Activated CD8-positive, alpha-beta T cell treated with anti-CD3 and anti-CD28 coated beads, Interleukin-2, amount 10 ng/mL, durations not matched to agents 7 days and 5 days (primary cell): ENCODE measurements at places on chromosomes 6 and 20. TPM values are rescaled to one million over a fixed set of nuclear protein-coding genes. Genes with fewer than 3 reads are reported as not detected.

DUSP15 gene
- total RNA-seq: not detected

JPH2 gene
- 0.10 TPM for total RNA-seq

DCDC2 gene
- total RNA-seq: not detected

C6orf58 gene
- not detected for total RNA-seq

POLR3F gene
- total RNA-seq: 8.4 TPM

ACTL10 gene
- total RNA-seq: 2.9 TPM

CCDC170 gene
- not detected for total RNA-seq

TRERF1 gene
- 11.8 TPM for total RNA-seq

ENPP3 gene
- 0.47 TPM for total RNA-seq

ID4 gene
- not detected for total RNA-seq

TMEM217 gene
- 3.2 TPM for total RNA-seq

DNA sequence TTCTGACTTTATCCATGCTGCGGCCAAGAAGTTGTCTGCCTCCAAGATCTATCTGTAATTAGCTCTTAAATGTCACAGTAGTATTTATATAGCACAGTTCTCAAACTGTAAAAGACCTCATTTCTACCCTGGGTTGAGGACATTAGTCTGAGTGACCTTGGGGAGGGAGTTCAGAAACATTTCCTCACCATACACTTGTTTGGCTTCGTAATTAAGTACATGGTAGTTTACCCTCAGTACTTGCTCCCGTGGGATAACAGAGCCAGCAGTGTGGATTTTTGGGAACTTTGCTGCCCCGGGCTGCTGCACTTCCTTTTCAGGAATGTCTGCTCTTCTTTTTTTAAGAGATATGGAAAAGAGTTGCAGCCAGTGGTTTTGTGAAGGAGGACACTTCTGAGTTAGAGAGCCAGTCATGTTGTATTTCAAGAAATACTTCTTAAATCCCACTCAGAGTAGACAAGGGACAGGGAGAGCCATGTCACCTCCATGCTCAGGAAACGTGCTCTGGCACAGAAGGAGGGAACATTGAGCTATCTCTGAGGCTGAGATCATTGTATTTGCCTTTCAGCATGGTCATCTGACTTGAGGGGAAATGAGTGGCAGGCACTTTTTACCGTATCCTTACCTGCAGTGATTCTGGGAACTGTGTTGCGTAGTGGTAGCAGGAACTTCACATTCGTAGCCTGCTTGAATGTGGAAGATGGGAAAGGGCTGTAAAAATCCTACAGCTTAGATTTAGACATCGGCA, 33.6 kb downstream of the RPRD1B start:
- no peak for DNase-seq

DNA sequence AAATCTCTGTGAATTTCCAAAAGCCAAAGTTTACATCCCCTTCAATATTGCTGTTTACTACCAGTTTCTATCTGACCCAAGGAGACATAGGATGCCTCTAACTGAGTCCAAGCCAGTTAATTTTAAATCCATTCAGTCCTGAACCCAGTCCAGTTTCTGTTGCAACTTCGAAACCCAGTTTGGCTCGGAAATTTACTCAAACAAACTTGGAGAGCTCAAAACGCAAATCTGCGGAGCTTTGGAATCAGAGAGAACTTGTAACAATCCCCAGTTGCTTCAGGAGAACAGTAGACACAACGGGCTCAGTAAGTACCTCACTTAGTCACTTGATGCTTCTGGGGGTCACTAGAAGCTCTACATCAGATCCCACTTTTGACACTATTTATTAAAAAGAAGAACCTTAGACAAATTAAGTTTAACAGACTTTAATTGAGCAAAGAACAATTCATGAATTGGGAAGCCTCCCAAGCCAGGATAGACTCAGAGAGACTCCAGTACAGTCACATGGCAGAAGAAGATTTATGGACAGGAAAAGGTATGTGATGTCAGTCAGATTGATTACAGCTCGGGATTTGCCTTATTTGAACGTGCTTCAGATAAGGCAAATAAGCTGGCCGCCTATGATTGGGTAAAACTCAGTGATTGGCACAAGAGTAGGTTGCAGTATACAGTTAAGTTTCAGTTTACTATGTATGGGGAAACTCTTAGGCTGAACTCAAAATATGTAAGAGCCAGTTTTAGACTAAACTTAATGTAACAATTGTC, 118.0 kb downstream of the RFPL4B start:
- DNase-seq: no peak

DNA sequence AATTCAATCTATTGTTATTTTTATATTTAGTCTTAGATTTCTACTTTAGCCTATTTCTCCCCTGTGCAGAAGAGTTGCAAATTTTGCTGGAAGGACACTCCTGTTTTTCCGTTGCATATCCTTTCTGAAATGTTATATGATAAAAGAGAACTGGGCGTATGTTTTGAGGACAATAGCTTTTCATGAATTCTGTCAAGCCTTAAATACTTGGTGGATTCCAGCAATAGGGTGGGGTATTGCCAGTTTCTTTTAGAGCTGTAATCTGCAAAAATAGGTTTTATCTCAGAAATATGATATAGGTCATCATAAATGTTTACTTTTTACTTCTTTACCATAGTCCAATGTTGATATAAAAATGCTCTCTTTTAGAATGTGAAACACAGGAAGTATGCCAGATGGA, 42.0 kb downstream of the VTA1 start:
- no peak for DNase-seq

- DNase-seq: no peak
Measured at GRCh38 chr20:40481743-40482458, 207.1 kb downstream of the MAFB start.

DNA sequence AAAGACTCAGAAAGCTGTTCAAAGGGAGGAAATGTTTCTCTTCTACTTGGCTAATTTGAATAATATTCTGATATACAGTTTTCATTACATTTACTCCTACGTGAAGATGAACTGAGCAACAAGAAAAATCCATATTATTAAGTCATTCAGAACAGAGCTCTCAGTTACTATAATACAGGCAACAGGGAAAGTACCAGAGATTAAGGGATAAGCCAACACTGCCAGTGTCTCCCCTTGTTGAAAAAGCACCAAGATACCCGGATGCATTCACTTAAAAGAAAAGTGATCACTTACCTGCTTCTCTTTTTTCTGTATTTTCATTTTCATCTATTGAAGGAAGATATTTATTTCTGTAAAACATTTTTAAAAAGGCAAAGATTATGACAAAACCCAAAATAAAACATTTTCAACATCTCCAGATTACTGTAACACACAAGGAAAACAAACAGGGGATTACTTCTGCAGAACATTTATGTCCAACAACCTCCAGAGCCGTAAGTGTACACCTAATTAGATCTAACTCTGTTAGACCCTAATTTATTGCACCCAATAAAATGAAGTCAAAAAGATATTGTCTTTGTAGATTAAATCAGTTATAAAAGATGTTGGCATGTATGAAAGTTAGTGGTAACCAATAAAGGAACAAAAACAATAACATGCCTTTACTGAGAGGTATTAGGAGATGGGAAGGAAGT, 67.0 kb downstream of the CHD6 start:
- no peak for DNase-seq

DNA sequence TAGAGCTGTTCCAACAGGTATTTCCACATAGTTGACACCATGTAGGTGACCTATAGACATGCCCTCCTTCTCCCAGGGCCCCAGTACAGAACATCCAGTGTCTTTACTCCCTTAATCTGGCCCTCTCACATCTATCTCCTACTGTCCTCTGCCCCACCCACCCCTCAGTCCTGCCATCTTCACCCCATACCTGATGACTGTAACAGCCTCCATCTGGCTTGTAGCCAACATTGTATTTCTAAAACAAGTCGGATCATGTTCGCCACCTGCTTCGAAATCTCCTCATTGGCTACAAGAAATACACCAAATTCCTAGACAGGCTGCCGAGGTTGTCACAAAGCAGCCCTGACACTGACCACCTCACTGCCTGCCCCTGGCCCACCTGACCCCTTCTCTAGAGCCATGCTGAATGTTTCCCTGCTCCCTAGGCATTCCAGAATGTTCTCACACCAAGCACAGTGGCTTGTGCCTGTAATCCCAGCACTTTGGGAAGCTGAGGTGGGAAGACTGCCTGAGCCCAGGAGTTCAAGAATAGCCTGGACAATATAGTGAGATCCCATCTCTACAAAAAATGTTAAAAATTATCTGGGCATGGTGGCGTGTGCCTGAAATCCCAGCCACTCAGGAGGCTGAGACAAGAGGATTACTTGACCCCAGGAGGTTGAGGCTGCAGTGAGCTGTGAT, 6.0 kb downstream of the ZC3H12D start:
- DNase-seq: no peak

- DNase-seq: no peak
Measured at GRCh38 chr20:328027-328974, 2.9 kb downstream of the SOX12 start.

- no peak for DNase-seq
Measured at GRCh38 chr6:3433005-3433404, 23.8 kb downstream of the SLC22A23 start.

DNA sequence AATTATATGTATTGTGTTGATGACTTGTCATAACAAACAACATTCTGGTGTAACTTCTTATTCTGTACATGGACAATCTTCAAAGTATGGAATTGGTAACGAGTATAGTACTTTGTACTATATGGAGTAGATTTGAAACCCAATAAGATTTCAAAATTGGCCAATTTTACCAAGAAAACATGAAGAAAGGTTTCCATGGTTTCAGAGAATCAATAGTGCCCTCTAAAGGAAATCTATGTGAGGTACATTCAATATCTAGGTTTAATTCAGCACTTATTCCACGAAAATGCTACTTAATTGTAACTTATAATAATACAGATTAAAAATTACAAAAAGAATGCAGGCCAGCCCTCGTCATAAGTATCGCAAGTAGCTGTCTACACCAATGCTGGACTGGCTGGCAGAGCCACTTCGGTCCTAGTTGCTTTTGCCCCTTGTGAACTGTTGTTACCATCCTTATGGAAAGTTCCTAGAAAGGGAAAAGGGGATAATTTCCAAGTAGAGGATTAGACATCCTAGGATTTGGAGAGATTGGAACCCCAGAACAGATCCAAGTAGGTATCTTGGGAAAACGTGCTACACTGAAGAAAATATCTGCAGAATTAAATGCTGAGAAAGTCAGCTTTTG, 70.9 kb downstream of the LCA5 start:
- DNase-seq: no peak

GRCh38 chr20:40778894-40779496, 90.0 kb upstream of the MAFB start:
- DNase-seq: no peak

DNA sequence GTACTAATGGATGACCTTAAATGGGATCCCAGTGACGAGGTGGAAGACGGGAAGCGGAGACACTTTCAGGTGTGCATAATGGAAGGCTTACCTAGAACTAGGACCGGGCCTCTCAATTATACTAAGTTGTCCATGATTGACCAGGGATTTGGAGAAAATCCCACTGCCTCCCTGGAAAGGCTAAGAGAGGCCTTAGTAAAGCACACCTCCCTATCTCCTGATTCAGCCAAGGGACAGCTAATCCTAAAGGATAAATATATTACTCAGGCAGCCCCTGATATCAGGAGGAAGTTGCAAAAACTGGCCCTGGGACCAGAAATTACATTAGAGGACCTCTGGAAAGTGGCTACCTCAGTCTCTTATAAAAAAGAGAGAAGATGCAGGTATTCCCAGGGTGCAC, 93.2 kb downstream of the JARID2 start:
- DNase-seq: no peak

- DNase-seq: no peak
Measured at GRCh38 chr6:47509937-47510336, 32.3 kb downstream of the CD2AP start.

GRCh38 chr20:31840906-31841816, 4.2 kb downstream of the FOXS1 start:
- DNase-seq: no peak

- DNase-seq: no peak
Measured at GRCh38 chr6:45076217-45076930, 251.8 kb upstream of the RUNX2 start.

GRCh38 chr20:1844325-1845162, 50.7 kb upstream of the SIRPA start:
- DNase-seq: no peak

DNA sequence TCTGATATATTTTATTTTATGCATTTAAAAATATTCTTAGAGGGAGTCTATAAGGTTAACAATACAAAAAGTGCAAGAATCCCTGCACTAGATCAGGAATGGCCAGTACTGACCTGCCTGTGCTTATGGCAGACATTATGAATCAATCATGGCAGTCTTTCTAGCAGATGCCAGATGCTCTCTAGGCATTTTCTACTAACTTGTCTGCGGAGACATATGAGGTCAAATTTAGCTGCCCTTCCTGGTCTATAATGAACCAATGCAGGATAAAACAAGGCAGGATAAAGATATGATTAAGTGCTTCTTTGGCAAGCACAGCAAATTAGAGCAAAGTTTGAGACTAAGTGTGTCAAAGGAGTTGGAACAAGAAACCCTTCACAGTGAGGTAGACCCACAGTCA, 46.6 kb upstream of the RNF24 start:
- no peak for DNase-seq

- DNase-seq: no peak
Measured at GRCh38 chr6:140107216-140107615, 732.8 kb upstream of the CITED2 start.

GRCh38 chr20:61885759-61886715, 179.6 kb downstream of the TAF4 start:
- no peak for DNase-seq

DNA sequence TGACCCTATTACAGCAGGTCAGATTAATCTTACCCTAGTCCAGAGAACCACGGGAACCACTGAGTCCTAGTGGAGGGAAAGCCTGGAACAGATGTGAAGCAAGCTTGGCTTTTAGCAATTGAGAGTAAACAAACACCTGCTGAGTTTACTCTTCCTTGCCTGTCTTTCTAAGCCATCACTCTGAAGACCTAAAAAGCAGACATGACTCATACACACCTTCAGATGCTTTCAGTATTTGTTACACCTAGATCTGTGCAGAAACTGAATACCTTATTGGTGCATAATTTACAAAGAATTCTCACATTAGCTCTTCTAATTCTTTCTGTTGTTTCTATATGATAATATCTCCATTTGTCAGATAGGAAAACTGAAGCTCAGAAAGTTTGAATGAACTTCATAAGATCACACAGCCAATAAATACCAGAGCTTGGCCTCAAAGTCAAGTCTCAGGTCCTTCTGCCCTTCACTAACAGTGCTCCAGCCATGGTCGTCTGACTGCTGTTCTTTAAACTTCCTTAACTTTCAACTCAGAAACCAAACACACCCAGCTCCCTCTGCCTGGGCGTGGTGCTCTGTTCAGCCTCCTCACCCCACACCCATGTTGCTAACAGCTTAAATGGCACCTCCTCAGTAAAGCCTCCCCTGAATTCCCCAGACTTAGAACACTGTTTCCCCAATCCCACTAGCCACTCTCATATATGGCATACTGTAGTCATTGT, 8.6 kb upstream of the GABBR1 start:
- DNase-seq: peak; percentile 30

- DNase-seq: no peak
Measured at GRCh38 chr20:12511499-12511898, 497.3 kb upstream of the SPTLC3 start.

DNA sequence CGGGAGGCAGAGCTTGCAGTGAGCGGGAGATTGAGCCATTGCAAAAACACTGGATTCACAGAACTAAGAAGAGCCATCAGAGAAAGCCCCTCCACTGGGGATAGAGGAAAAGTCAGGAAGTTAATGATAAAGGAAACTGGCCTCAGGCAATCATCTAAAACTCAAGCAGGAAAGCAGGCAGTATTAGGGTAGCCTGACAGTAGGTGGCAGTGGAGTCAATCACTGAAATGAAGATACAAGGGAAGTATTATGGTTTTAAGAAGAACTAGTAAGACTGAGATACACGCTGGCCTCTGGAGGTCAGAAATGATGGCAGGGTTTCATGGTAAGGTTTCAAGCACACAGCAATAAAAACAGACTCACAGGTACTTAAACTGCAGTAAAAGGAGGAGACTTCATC, 578.3 kb downstream of the HACE1 start:
- no peak for DNase-seq
